ENCODE measurements at places on chromosomes 12 and 14.

DNA sequence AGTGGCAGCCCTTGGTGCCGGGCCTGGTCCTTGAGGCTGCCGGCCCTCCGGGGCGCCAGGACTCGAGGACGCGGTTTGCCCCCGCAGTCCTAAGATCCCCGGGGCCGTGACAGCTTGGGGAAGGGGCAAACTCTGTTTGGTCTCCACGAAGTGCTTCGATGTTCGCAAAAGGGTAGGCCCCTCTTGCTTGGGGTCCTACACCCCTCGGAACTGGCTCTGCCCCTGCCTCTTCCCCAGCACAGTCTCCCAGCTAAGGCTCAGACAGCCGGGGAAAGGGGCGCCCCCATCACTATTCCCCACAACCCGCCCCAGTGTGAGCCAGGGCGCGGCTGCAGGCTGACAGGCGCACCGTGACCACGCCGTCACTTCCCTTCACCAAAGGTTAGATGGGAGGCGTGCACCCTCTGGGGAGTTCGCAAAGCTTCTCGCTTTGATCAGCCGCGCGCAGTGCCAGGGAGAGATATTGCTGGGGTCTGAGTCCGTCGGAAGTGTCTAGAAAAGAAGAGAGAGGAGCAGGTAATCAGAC, 7.2 kb upstream of the OTX2 start:
- no peak for DNase-seq

DNA sequence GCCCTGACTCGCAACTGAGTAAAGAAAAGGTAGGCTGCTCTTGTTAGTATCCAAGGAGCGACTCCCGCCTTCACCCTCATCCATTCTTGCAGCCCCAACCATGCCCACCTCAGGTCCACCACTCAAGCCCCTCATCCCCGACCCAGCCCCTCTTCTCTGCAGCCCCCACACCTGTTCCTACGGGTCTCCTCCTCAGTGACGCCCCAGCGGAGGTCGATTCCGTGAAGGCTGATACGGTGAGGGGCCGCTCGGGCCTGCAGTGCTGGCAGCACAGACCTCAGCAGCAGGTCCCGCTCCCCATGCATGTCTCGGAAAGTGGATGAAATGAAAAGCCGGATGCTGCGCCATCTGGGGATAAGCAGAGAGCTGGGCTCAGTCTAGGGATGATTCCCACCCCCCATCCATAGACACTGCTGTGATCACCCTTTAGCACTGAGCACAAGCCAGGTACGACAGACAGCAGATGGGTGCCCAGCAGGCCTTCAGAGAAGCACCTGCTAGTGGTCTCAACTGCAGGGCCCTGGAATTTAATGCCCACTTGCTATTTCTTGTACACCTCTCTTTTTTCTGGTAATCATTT, 26.9 kb downstream of the TEP1 start:
- no peak for DNase-seq

DNA sequence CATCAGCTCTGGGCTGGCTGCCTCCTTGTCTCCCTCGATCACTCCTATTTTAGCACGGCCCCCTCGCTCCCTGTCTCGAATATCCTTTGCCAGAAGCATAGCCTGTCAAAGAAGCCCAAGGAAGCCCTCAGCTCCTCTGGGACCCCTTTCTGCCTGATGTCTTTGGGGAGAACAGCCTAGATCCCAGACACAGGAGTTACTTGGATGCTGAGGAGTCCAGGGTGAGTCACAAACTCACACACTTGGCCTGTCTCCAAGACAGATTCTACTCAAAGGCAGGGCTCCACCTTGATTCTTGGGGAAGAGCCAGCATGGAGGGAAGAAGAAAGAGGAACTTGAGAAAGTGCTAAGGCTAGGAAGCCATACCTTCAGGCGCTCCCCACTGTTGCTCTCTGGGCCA, 8.1 kb downstream of the AVIL start:
- DNase-seq = no peak

DNA sequence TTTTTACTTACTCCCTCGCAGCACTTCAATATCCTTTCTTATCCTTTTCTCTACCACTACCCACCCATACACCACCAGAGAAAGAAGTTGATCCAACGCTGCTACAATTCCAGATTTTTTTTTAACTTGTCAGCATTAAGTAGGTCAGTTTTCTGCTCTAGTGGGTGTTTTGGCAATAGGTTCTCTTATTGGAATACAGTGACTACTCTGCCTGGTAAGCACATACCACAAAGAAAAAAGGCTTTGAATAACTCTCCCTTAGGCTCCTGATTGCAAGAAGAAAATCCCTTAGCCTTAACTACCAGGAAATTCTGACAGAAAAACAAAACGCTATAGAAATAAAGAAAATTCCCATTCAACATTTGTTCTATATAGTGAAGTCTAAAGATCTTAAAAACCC, 72.0 kb downstream of the NUMB start:
- DNase-seq = no peak

GRCh38 chr12:30622509-30622908, 73.2 kb downstream of the IPO8 start:
- no peak for DNase-seq

GRCh38 chr14:82075566-82075965, 541.9 kb upstream of the SEL1L start:
- DNase-seq = no peak

GRCh38 chr14:50823762-50824636, 7.0 kb downstream of the NIN start:
- DNase-seq = no peak

- DNase-seq = no peak
Measured at GRCh38 chr14:91249841-91250616, 5.5 kb upstream of the GPR68 start.

DNA sequence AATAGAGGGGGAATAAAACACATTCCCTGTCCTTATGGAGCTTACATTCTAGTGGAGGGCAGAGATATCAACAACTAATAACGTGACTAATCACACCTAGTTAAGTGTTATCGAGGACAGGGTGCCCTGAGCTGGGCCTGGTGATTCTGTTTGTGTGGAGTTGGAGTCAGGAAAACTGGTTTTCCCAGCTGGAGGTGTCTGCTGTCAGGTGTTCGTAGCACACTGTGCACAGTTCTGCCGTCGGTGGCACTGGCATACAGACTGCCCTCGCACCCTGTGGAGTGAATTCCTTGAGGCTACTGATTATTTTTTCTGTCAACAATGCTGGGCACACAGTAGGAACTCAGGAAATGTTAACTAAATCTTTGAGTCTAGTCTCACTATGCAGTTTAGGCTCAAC, 900 bp upstream of the MTERF2 start:
- no peak for DNase-seq

DNA sequence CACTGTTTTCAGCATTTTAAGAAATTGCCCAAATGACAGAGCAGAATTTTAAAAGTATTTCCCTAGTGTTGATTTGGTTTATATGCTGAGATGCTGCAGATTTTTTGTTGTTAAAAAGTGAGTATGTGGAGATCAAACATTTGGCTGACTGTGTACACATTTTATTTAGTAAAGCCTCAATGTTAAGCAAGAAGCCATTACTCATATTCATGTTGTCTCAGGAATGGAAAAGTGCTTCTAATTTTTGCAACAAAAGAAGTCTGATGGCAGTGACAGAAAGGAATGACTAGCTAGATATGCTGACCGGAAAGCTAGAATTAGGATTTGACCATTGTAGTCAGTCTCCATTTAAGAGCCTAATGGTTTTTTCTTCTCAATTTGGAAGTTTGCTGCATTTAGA, 22.5 kb downstream of the SLC38A6 start:
- no peak for DNase-seq

GRCh38 chr12:288687-289086, 26.1 kb upstream of the SLC6A13 start:
- no peak for DNase-seq

- no peak for DNase-seq
Measured at GRCh38 chr12:92362785-92363184, 217.1 kb upstream of the BTG1 start.

DNA sequence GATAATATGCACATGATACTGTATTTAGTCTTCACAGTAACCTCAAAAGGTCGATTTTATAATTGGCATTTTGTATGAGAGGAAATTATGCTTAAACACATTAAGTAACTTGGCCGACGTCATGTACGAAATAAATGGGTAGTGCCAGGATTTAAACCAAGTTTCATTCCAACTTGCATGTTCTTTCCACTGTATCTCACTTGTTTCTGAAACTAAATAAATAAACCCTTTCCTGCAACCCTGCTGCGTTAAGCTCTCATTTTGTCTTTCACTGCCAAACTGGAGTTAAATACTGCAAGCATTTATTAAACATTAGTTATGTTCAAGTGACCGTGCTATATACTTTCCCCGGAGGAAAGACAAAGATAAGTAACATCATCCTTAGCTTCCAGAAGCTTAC, 293.9 kb upstream of the PRKD1 start:
- DNase-seq = no peak

- DNase-seq = no peak
Measured at GRCh38 chr12:77782034-77782433, 48.7 kb upstream of the NAV3 start.

DNA sequence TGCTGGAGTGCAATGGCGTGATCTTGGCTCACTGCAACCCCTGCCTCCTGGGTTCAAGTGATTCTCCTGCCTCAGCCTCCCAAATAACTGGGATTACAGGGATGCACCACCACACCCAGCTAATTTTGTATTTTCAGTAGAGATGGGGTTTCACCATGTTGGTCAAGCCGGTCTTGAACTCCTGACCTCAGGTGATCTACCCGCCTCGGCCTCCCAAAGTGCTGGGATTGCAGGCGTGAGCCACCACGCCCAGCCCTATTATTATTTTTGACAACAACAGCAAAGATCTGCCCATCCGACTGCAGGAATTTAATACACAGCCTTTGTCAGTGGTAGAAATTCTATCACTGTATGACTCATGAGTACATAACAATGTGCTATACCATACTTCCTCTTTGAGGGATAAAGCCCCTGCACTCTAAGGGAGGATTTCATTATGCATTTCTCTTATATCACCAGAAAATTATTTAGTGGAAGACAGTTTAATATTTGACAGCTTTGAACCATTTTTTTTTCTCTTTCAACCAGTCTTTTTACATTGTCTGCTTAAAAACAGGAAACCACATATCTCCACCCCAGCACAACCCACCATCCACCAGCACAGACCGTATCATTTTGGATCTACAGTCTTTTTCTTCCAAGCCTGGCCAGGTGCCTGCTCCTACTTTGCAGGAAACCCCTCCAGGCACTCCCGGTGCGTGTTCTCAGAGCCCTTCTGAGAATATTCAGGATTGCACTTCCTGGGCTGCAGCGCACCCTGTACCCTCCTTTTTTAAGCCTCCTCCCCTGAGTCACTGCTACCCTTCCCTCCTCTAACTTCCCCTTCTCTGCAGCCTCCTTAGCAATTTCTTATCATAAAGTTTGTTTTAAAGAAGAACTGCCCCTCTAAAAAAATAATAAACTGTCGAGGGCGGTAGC, 594 bp downstream of the ARHGDIB start:
- DNase-seq = no peak

- no peak for DNase-seq
Measured at GRCh38 chr14:35696575-35696974, 112.5 kb downstream of the RALGAPA1 start.

DNA sequence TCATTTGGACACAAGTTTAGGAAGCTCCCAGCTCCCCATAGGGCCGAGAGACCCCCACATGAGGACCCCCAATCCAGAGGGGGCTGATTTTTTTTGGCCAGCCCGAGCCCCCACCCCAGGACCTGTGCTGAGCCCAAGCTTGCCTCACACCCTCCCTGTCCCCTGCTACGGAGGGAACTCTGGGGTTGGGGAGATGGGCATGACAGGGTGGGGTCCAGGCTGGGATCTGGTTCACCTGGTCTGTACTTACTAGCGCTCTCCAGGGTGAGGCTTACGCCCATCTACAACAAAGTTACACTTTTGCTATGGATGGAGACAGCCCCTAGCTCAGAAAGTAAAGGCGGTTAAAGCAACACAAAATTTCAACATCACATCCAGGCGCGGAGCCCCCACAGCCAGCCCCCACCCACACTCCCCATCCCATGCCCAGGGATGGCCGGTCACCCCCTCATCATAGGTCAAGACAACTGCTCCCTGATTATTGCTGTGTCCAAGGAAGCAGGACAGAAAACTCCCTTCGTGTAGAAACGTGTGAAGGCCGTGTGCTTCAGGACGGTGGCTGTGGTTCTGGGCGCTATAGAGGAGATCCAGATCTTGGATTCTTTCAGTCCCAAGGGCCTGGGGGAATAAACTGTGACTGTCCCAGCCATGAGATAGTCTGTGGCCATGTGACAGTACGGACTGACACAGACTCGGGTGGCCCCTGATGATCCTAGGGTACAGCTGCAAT, 10.7 kb downstream of the SLC25A29 start:
- no peak for DNase-seq
